Urothelium cell line (cell line): ENCODE measurements at places on chromosomes 12 and 14.
A peak's percentile ranks its signal among the peaks of the same experiment; 100 is the strongest.

DNA sequence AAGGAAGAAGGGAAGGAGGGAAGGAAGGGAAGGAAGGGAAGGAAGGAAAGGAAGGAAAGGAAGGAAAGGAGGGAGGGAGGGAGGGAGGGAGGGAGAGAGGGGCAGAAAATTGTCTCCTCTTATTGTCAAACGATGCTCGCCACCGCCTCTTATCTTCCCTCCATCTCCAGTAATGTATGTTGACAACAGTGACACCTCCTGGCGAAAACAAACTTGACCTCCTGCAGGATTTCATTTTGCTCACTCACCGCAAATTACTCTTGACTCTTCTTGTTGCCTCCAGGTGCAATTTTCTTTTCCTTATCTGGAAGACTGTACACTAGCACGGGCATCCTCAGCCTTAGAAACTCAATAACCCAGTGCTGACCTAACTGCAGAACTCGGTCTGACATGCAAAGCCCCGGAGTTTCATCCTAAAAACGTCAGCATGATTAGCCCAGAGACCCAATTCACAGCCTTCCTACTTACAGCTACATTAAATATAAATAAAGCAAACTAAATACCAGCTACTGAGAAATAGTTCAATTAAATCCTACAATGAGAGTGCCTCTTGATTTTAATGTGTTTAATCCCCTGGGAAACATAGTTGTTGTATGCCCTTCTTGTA is 512.4 kb upstream of the TMPO start:
- peak; percentile 38 for DNase-seq

DNA sequence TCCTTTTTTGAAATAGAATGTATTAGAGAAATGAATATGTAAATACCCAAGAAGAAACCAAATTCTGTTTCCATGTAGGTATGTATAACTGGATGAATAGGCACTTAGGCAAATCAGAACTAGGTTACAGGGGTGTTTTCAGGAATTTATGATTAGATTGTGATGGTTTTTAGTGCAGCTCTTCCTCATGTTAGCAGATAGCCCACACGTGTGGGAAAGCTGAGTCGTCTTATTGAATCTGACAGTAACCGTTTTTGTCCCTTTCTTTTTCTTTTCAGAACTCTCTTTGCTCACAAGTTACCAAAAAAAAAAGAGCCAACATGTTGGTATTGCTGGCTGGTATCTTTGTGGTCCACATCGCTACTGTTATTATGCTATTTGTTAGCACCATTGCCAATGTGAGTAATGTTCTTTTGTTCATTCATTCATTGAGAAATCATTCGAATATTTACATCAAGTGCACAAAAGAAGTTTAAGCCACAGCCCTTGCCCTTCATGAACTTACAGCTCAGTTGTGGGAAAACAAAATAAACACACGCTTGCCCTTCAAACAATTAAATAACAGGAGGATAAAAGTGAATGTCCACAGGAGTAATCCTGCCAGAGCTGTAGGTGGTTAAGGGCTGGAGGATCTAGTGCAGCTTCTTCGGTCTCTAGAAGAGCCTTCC is 14.8 kb downstream of the EMP1 start:
- no peak for DNase-seq

GRCh38 chr14:104545942-104546501 is 33.5 kb upstream of the C14orf180 start:
- peak; percentile 40 for DNase-seq

GRCh38 chr12:1695886-1696670 is 5.2 kb downstream of the ADIPOR2 start:
- no peak for DNase-seq

DNA sequence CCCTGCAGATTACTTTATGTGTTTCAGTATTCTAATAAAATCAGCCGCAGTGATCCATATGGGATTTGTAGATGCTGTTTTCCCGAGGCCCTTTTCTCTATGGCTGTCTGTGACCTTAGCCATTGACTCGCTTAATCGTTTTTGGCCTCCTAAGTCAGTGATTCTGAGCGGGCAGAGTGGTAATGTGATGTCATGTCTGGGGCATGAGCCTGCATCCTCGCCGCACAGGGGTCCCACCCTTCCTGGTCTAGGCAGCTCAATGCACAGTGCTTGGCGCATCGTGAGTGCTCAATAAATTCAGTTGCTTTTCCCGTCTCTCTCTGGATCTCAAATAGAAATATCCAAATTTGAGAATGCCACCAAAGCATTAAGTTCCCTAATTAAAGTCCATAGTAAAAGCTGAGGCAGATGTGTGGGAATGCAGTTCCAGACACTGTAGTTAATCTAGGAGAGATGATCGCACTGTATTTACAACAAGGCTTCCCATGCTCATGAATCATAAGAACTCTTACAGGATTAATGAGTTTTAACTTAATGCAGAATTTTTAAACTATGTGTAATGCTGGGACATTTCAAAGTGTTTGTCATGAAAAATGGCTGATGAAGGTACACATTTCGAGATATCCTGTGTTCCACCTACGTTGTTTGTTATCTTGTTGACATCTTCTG is 29.3 kb downstream of the HMGA2 start:
- DNase-seq = no peak

DNA sequence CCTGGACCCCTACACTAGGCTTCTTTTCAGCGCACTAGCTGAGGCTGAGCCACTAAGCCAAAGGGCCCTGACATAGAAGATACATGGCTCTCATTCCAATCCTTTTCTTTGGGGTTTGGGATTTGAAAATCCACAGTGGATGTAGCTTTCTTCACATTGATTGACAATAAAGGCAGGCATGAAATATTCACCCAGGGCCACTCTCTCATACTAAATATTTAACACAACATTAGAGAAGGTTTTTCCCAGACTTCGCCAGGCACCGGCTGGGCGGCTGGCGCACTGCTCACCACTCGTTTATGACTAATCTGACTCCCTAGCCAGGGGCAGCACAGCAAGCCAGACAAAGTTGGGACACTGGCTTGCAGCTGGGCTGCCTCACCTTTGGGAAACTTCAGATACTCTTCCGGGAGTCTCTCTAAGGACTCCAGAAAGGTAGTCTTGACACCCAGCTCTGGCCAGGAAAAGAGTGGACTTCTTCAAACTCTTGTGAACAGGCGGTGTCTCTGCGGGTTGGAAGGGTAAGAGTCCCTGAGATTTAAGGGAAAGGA is 699 bp upstream of the HOXC11 start:
- DNase-seq = peak; percentile 55

DNA sequence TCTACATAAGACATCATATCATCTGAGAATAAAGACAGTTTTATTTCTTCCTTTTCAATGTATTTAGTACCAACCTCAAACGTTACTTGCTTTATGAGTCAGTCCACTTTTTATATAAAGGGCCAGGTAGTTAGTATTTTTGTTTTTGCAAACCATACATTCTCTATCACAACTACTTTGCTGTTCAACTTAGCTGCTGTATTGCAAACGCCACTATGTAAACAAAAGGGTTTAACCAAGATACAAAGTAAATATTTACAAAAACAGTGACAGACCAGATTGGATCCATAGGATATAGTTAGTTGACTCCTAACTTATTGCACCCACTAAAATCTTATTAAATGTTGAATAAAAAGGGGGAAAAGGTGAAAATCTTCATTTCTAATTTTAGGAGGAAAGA is 87.7 kb upstream of the FOXG1 start:
- no peak for DNase-seq

DNA sequence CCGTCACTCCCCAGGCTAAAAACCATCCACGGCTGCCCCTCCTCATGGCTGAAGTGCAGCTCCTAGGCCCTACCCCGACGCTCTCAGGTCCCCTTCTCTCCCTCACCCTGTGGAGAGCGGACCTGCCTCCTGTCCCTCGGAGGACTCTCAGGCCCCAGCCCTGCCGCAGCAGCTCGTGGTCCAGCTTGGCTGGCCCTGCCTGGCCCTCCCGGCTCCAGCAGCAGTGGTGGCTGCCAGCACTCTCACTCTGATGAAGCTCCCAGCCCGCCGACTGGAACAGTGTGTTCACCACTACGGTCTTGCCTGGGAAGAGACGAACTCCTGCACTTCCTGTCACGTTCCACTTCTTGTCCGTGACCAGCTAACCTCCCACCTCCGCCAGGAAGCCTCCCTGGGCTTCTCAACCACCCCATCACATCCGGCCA is 11.1 kb downstream of the BAG5 start:
- no peak for DNase-seq

GRCh38 chr12:49332891-49333371 is 4.1 kb downstream of the C1QL4 start:
- no peak for DNase-seq

DNA sequence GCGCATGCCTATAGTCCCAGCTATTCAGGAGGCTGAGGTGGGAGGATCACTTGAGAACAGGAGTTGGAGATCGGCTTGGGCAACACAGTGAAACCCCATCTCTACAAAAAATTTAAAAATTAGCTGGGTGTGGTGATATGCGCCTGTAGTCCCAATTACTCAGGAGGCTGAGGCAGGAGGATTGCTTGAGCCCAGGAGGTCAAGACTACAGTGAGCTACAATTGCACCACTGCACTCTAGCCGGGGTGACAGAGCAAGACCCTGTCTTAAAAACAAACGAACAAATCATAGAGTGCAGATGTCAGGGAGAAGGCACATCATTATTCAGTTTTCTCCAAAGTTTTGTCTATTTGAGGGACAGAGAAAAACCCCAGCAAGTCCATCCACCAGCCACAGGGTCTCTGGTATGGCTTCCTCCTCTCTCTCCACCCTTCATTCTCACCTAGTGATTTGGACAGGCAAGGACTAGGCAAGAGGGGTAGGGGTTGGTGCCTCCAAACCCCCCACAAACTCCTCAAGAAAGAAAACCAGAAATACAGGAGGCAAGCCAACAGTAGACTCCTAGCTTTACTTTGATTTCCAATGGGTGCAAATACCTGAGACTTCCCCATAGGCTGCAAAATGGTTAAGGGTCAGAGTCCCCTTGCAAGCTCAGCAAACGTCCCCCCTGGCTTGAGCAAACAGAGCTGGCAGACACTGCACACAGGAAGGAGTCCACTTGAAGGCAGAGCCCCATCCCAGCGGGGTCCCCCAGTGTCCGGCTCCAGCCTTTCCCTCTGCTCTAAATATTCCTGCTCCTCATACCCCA is 26.5 kb upstream of the RPLP0 start:
- DNase-seq = no peak

- peak; percentile 88 for DNase-seq
Measured at GRCh38 chr14:68814539-68815297, 21.9 kb upstream of the ZFP36L1 start.

DNA sequence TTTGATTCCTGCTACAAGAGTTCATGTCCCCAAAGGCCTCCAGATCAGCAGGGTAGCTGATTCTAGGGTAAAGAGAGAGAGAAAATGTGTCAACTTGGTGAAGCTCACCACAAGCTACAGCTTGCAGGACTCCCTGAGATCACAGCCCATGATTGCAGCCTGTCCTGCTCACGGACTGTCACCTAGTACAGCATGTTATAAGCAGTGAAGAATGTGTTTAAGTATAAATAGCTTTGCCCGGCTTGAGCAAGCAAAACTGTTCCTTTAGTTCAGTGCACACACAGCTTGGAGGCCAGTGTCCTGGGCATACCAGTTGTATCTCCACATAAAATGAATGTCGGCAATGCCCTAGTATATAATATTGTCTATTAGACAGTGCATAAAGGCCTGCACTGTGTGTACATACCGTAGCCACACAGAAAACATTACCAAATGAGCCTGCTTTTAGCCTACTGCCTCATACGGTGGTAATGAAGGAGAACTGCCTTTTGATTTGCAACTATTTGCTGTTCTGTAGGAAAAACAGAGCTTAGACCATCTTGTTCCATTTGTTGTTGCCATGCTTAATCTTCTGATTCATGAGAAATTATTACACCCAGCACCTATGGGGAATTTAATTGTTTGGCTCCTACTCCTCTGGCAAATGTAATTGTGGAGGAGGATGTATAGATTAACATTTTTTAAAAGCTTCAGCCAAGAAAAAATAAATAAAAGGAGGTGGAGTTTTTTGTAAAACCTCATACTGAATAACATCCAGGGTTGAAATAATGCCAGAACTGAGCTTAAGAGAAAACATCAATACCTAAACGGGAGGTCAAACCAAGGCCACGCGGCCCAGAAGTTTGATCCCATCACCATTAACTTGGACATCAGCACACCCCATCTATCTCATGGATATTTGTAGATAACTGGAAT is 108.1 kb upstream of the G2E3 start:
- no peak for DNase-seq

GRCh38 chr14:53620317-53620716 is 336.3 kb downstream of the BMP4 start:
- no peak for DNase-seq

GRCh38 chr12:114355389-114356088 is 50.4 kb downstream of the TBX5 start:
- DNase-seq = no peak

DNA sequence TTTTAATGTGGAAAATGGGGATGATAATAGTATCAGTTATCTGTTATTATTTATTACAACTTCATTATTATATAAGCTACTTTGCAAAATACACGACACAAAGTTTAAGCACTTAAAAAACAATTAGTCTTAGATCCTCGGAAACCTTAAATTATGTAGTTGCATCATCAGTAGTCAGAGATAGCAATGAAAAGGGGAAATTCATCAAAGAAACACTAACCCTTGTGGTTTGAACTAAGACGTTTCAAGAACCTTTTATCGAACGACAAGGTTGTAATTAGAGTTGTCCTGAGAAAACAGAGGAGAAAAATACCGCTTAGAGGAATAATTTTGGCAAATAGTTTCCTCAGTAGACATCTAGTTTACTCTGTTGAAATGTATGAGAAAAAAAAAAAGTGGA is 198.5 kb downstream of the PTPRO start:
- no peak for DNase-seq

DNA sequence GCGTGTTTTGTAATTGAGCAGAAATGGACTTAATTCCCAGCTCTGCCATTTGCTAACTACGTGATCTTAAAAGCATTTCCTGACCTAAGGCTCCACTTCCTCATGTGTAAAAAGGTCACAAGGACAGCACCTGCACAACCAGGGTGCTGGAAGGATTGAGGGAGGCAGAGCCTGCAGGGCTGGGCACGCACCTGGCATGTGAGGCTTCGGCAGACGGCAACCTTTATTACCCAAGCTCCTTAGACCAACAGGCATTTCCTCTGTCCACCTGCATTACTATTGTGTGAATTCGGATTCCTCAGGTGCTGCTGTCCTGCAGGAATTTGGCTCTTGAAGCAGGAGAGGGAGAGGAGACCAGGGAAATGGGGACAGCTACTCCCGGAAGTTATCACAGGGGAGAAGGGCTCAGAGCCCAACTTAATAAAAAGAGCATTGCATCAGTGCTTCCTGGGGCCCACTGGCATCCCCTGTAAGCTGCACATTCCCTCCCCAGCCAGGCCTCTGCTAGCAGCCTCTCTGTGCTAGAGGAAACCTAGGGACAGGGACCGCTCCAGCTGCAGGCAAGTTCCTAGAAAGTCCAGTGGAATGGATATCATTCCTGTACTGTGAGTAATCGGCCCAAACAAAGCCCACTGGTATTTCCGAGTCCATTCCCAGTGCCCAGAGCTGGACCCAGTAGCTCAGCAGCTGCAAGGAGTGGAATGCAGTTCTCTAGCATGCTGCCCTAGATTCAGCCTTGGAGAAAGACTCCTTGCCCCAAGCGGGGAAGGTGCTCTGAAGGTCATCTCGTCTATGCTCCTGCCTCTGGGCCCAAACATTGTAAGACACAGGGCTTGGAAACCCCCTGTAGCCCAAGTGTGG is 157.1 kb upstream of the CCND2 start:
- DNase-seq = peak; percentile 89
